ENCODE measurements at places on chromosomes 2 and 18.
A peak's percentile ranks its signal among the peaks of the same experiment; 100 is the strongest.

DNA sequence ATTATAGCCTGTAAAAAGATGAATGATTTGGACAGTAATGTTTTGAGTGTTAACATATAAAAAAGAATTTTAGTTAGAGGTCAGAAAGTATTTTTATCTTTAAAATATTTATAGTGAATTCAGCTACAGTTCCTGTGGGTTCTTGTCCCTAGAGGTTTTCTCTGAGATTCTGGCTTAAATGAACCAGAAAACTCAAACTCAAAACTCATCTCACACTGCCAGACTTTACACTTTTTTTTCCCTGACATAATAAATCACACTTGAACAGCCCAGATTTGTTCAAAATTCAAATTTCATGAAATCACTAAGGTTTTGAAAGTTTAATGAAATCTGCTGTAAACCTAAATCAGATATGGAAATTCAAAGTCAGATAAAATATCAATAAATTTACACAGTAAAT lies 92.3 kb downstream of the KCNH7 start:
- no peak for DNase-seq

GRCh38 chr2:174591740-174592139 lies 5.9 kb downstream of the WIPF1 start:
- no peak for DNase-seq

- DNase-seq = no peak
Measured at GRCh38 chr2:62526531-62527381, 20.8 kb upstream of the TMEM17 start.

GRCh38 chr2:9907402-9907801 lies 44.1 kb upstream of the GRHL1 start:
- DNase-seq = no peak

DNA sequence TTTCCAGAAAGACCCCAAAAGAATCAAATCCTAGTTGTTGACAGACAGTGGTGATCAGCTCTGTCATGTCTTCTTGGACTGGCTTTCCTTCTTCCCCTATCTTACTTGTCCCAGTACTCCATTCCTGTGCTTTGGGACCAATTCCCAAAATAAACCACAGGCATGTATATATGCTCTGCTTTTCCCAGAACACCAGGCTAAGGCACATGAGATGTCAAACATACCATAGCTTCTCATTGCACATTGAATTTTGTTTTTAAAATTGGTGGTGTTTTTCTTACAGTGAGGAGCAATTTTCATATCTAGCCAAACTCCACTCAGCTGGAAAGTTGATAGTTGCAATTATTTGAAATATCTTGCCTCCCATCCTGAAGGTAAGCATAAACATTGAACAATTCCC lies 88.9 kb upstream of the RGPD4 start:
- no peak for DNase-seq

DNA sequence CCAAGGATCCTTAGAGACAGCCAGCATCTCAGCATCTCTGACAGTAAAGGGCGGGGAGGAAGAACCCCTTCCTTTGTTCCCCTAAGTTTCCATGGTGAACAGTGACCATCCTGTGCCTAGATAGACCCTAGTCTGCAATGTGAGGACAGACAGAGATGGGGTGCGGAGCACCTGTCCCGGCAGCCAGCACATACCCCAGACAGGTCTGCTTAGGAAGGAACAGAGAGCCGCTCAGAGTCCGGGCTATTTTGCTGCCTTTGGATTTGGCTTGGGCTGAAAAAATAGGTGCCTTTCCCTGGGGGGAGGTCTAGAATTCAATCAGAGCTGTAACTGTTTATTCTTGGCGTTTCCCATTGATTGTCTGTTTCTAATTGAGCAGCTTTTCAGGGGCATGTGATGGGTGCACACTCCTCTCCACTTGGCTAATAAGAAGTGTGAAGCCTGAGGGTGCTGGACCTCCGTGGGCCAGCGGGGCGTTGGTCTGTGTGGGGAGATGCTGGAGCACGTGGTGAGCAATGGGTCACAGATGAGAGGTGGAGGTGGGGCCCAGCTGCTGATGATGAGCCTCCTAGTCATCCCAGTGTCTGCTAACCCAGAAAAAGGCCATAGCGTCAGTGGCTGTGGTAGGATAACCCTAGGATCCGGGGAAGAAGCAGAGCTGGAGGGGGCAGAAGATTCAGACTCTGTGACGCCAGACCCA lies 236.8 kb downstream of the SEPTIN10 start:
- peak; percentile 33 for DNase-seq

- peak; percentile 94 for DNase-seq
Measured at GRCh38 chr18:22933206-22933965, at the start of gene RBBP8. Gene RBBP8 (plus strand): TSS chr18:22933328. CDS start chr18:22936852, 3,524 bp downstream.

DNA sequence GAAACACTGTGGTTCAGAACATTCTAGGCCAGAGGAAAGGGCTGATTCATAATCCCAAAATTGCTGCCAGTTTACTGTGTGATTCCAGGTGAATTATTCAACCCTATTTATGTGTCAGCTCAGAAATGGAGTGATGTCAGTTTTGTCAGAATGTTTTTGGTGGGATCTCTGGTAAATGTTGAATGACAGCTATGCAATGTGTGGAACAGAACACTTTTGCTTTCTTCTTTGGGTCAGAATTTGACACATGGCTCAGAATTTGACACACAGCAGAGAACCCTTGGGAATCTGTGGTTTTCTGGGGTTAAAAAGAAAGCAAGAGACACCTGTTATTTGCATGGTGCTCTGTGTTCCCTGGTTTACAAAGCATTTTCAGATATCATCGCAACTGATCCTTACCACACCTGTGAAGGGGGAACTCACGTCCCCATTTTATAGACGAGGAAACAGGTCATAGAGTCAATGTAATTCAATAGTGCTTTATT lies 1.6 kb upstream of the MTA3 start:
- no peak for DNase-seq

DNA sequence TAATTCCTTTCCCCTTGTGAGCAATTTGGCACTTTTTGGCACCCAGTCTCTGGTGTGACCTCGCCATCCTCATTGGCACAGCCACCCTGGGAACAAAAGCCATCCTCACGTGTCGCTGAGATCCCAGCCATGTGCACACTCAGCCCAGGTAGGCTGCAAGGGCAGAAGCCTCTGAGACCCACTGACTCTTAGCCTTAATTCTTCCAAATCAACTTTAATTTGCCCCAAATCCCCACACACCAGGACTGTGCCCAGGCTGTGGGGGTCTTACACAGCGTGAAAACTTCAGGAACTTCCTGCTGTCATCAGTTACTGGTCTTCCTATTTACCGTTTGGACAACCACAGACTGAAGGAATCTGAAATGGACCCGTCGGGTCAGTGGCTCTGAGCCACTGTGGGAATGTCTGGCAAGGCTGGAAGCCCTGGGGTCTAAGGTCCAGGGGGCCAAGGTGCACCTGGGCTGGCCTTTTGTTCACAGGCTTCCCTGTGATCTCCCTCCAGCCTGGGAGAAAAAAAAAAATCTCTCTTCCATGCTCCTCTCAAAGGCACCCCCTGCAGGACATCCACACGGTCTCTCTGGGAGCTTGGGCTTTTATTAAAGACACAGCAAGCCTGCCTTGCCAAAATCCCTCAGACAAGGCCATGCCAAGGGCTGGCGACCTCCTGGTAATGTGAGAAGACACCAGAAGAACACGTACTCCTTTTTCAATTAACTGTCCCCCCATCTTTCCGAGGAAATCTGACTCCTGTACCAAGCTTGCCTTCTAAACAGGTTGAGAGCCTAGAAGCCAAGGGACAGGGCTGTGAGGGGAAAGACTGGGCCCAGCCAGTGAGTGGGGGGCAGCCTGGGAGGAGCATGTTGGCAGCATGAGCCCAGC lies 42.1 kb upstream of the LAPTM4A start:
- no peak for DNase-seq

DNA sequence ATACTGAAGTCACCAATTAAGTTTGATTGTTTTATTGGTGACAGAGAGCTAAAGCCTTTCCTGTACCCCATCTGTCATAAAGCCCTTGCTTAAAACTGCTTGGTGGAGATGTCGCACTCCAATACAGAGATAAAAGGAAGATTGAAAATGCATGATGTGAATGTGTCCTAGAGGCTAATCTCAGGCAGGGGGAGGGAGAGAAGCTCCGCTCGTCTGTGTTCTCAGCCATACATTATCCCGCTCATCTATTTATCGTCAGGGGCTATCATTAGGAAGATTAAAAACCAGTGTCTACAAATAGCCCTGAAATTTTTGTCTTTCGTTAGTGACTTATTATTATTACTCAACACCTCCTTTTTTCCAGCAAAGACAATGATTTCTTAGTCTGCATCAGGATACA lies 110.3 kb downstream of the CMPK2 start:
- no peak for DNase-seq

GRCh38 chr2:181754105-181754504 lies 73.8 kb upstream of the NEUROD1 start:
- DNase-seq = no peak

DNA sequence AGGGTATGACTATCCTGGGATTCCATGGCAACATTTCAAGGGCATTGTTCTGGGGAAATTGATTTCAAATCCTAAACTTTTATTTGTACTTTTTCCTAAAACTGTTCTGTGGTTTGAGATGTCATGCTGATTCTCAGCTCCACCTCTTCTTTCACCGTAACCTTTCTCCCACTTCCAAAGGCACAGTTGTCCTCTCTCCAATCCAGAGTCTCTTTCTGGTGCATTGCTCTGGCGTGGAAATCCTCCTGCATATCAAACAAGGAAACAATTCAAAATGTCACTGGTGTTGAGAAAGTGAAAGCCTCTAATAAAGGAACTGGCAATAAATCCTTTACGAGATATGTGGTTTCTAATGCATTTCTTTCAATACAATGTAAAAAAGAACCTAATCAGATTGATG lies 155.1 kb upstream of the CDH2 start:
- no peak for DNase-seq

- DNase-seq = no peak
Measured at GRCh38 chr18:57780706-57781347, 22.3 kb downstream of the ATP8B1 start.

DNA sequence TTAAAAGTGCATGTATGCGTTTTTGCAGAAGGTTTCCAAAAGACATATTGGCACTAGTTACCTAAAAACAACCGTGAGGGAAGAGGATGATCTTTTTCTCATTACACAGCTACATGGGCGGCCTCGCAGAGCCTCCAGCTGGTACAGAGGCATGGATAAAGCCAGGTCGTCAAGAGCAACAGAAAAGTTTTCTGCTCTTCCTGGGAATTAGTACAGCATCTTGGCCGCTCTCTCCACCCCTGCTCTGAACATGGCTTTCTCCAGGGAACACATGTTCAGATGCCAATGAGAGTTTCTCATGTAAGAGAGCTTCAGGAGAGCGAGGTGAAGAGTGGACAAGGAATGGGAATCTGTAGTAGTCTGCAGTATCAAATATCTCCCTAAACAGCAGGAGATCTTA lies 108.4 kb downstream of the ZEB2 start:
- no peak for DNase-seq

- DNase-seq = no peak
Measured at GRCh38 chr18:55323051-55323994, 264.7 kb downstream of the TCF4 start.

DNA sequence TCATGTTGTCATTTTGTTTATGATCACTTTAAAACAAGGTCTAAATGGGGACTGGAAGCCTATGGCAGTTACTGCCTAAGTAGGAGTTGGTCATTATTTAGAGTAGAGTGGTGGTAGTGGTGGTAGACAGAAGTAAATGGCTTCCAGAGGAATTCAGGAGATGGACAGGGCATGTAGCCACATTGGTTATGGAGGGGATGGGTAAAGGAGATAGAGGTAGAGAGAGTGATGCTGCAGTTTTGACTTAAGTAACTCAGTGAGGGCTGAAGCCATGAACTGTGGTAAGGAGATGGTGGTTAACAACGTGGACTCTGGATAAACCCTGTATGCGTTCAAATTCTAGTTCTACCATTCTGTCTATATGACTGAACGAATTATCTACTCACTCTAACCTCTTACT lies 61.6 kb upstream of the NOSTRIN start:
- DNase-seq = no peak

GRCh38 chr2:131519466-131519865 lies 8.2 kb upstream of the CCDC74A start:
- peak; percentile 53 for DNase-seq

GRCh38 chr2:165594231-165594934 lies 124.9 kb downstream of the CSRNP3 start:
- DNase-seq = no peak

DNA sequence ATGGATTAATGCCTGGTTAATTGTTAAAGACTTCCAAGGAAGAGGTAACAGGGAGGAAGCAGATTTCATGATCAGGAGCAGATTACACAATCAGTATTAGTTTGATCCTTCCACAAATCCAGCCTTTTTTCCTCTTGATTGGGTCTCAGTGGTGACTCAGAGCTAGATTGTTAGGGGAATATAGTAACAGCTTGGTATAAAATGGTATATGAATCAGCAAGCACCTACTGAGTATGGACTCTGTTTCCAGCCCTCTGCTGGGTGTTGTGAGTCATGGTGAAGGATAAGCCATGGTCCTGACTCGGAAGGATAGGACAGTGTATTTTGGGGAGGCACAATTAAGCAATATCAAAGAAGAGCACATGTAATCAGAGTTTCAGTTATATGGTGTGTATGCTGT lies 272.4 kb upstream of the DPP10 start:
- DNase-seq = no peak

DNA sequence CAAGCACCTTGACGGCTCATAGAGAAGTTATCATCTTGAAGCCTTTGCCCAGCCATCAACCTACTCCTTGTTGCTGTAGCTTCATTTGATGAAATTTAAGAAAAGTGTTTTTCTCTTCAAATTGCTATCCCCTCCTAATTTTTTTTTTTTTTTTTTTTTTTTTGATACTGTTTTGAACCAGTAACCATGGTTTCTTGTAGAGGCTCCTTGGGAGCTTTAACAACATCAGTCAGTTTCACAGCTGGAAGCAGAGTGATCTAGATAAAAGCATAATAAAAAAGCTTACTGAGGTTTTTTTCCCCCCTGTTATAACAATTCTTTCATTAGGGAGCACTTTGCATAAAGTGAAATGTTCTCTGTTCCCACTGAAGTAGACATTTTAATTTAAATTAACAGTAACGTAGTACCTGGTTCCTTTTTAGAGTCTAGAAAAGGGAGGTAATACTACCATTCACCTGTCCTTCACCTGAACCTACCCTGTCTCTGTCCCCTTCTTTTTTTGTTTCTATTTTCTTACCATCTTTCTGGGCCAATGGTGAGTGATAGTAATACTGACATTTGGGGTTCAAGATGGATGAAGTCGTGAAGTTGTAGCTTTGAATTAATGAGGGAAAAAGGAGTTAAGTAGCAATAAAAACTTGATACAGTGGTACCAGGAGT lies 101.5 kb downstream of the NCOA1 start:
- no peak for DNase-seq

GRCh38 chr2:130918393-130918792 lies 81.7 kb downstream of the ARHGEF4 start:
- DNase-seq = no peak

- DNase-seq = no peak
Measured at GRCh38 chr18:7617738-7618422, 50.8 kb downstream of the PTPRM start.

Data from activated effector memory CD4-positive, alpha-beta T cell treated with anti-CD3 and anti-CD28 coated beads, Interleukin-2, amount 50 U/mL, for 16 hours (primary cell).